ENCODE measurements at places on chromosomes 11 and 22. TPM values are rescaled to one million over a fixed set of nuclear protein-coding genes. Genes with fewer than 3 reads are reported as not detected.

QSER1 gene
- 35.5 TPM for total RNA-seq

MAP6 gene
- 0.59 TPM for total RNA-seq

FIBP gene
- total RNA-seq, result 150 TPM

IRF7 gene
- total RNA-seq, result 6.5 TPM

KCNK7 gene
- 0.30 TPM for total RNA-seq

BTBD18 gene
- total RNA-seq, result not detected

OR8D4 gene
- total RNA-seq, result not detected

KLHDC7B gene
- 1.1 TPM for total RNA-seq

GRIK4 gene
- under 0.01 TPM for total RNA-seq

TRIM49 gene
- not detected for total RNA-seq

KCNC1 gene
- total RNA-seq, result not detected

AMOTL1 gene
- 38.6 TPM for total RNA-seq

Measured in smooth muscle cell of the umbilical artery (primary cell).